ENCODE measurements at places on chromosomes 4 and X.

DNA sequence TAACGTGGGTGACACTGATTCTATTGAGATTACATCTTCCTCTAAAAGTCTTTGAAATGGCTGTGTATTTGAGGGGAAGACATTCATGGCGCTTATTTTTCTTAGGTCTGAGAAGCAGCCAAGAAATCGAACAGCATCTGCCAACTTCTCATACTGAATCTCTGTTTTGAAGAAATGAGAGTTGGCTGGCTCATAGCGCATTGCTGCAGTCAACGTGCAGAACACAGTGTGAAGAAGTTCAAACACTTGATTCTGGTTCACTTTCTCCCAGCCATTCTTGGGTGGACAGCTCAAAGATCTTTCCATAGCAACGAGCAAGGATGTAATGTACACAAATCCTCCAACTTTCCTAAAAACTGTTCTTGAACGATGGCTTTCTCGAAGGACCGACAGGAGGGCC is 156.5 kb downstream of the WDFY3 start:
- DNase-seq, result no peak

- DNase-seq, result no peak
These were observed 300.4 kb downstream of the LDB2 start for GRCh38 chr4:16597845-16598596.

DNA sequence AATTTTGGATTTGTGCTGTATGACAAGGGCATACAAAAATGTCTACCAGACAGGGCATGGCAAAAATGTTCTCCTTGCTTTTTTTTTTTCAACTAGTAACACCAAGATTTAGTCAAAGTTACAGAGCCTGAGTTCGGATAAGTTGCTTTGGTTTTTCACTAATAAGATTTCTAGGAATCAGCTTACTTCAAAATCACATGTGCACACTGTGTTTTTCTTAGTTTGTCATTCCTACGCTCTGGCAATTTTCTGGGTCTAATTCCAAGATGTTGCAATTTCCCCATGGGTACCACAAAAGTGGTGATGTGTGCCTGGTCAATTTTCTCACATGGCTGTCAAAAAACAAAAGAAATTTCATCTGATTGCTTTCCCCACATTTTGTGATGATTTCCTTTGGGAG is 6.3 kb downstream of the C1QTNF7 start:
- DNase-seq, result no peak

- no peak for DNase-seq
These were observed 68.4 kb upstream of the SCOC start for GRCh38 chr4:140305053-140305452.

DNA sequence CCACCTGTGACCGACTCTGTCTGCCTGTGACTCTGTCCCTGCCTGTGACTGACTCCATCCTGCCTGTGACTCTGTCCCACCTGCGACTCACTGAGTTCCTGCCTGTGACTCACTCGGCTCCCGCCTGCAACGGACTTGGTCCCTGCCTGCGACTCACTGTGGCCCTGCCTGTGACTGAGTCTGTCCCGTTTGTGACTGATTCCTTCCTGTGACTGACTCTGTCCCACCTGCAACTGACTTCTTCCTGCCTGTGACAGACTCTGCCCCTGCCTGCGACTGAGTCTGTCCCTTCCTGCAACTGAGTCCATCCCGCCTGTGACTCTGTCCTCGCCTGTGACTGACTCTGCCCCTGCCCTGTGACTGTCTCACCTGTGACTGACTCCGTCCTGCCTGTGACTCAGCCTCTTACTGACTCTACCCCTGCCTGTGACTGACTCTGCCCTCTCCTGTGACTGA is 9.6 kb upstream of the UVSSA start:
- DNase-seq, result no peak

- DNase-seq, result no peak
These were observed 141.4 kb downstream of the GRID2 start for GRCh38 chr4:92445127-92445526.

DNA sequence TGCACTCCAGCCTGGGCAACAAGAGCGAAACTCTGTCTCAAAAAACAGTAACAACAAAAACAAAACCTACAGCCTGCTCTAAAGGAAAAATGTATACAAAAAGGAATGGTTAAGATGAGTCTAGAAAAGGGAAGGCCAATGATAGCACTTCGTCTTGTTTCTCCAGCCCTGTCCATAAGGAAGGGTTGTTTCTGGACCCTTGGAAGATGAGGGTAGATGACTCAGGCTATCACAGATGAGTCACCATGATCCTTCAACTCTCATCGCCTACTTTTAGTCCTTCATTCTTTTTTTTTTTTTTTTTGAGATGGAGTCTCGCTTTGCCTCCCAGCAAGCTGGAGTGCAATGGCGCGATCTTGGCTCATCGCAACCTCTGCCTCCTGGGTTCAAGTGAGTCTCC is 8.8 kb downstream of the PLA2G12A start:
- DNase-seq, result no peak

GRCh38 chr4:104344342-104344980 is 150.2 kb downstream of the CXXC4 start:
- DNase-seq, result no peak

GRCh38 chrX:124594017-124594651 is 247.8 kb downstream of the SH2D1A start:
- no peak for DNase-seq

DNA sequence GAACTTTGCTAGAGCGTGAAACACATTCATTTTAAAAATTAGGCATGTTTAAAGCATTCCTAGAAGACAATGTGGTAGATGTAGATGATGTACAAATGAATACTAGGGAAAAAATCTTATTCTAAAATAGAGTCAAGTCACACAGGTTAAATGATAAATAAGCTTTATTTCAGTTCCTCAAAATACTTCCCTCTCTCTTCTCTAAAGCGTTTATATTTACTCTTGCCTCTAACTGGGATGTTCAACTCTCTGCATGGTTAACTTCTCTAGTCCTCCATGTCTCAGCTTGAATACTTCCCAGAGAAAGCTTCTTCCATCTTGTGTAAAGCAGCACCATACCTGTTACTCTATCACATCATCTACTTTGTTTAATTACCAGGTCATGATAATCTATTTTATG is 30.9 kb upstream of the GLRA3 start:
- no peak for DNase-seq

DNA sequence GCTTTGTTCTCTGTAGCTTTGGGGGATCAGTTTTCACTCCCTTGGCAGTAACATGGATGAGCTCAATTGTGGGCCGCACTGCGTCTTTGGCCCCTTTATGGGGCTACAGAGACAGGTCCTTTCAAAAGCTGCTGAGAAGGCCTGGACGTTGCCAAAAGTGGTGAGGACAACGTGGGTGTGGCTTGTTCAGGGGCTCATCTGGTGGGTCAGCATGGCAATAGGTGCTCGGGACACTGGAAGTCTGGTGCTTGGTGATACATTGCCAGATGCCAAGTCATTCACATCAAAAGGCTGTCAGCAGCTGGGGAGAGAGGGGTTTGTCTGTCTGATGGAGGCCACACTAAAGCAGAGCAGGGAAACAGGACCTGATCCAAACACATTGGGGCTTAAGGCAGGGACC is 149.8 kb upstream of the EOLA2 start:
- no peak for DNase-seq

- DNase-seq, result no peak
These were observed 78.1 kb downstream of the SRPX start for GRCh38 chrX:38142610-38143009.

DNA sequence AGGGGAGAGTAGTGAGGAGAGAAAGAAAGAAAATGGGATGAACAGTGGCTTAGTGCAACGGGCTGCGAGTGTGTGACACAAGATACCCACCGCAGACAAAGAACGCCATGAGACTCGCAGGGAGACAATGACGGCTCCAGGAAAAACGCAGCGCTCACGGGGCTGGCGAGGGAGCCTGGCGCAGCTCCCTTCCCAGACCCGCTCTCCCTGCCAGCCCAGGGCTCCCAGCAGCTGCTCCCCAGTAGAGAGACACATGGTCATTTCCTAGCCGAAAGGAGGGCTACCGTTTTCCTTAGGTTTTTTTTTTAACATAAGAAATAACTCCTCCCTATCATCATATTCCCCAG is 149.5 kb downstream of the MAML3 start:
- no peak for DNase-seq

GRCh38 chr4:113221990-113222389 is 172.5 kb downstream of the ANK2 start:
- DNase-seq, result no peak

- DNase-seq, result no peak
These were observed 424.2 kb downstream of the KLHL4 start for GRCh38 chrX:87941841-87942240.

- DNase-seq, result no peak
These were observed 4.9 kb upstream of the SMARCAD1 start for GRCh38 chr4:94202769-94203168.

- no peak for DNase-seq
These were observed 54.0 kb upstream of the PRDM8 start for GRCh38 chr4:80143307-80143679.

DNA sequence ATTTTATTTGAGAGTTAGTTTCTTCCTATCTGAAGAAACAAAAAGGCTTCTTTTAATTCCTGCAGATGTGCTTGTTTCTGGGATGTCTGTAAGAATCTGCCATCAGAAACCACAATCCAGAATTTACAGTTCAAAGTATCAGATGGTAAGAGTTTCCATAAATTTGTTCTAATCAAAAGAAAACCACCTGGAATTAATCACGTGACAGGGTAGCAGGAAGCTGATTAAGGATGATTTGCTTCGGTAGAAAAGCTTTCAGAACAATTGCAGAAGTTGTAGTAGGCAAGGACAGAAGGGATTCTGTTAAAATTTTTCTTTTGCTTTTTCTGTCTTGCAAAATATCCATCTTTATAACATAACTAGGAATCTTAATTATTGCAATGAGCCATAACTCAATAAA is 1975.1 kb upstream of the AGA start:
- no peak for DNase-seq

- DNase-seq, result no peak
These were observed 2.7 kb upstream of the UGT2B15 start for GRCh38 chr4:68673143-68673542.

DNA sequence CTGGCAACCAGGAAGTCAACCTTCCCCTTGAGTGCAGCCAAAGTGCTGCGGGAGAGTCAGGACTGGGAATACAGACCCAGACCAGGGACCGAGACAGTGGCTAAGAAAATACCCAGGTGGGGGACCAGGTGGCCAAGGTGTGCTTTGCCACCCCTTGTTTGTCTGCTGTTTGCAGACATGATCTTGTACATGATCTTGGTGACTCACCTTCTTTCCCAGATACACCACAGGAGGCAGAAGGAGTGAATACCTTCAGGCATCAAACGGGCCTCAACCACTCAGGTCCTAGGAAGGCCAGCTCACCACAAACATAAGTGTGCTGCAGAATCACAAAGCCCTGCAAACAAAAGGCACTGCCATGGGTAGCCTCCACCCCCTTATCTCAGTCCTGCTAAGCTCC is 62.0 kb downstream of the CNGA2 start:
- DNase-seq, result no peak

DNA sequence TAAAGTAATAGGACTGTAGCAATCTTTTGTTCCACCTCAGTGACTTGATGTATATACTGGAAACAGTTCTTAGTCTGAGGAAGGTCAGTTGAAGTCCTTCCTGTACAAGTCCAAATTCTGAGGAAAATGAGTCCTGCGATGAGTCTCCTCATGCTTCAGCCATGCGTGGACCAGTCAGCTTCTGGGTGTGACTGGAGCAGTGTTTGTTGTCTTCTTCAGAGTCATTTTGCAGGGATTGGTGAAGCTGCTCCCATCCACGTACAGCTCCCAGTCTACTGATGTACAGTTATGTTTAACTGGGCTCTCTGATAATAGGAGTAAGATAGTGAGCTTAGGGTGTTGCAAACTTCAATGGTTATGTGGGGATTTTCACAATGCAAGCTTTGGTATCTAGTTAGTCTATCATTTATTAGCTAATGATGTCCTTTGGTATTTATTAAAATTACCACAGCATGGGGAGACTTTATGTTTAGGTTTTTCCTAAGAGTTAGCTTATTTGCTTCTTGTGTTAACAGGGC is 3.4 kb downstream of the UGT2B17 start:
- DNase-seq, result no peak

DNA sequence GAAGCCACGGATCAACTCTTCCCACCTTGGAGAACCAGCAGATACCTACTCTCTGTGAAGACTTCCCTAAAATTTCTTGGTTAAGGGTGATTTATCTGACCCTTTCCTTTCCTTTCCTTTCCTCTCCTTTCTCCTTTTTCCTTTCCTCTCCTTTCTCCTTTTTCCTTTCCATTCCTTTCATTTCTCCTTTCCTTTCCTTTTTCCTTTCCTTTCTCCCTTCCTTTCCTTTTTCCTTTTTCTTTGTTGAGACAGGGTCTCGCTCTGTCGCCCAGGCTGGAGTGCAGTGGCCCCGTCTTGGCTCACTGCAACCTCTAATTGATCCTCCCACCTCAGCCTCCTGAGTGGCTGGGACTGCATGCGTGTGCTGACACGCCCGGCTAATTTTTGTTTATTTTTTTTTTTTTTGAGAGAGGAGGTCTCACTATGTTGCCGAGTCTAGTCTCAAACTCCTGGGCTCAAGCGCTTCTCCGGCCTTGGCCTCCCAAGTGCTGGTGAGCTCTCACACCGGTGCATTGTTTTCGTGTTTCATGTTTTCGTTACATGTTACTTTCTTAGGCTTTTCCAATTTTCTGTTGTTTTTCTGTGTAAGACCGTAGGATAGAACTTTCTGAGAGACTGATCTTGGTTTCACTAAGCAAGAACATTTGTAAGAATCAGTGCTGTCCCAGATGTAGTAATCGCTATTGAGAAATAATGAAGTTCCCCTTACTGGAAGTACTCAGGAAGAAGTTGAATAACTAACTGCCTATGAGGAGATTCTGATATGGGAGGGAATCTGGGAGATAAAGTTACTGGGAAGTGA is 2.0 kb downstream of the TMEM165 start:
- DNase-seq, result peak; percentile 56

DNA sequence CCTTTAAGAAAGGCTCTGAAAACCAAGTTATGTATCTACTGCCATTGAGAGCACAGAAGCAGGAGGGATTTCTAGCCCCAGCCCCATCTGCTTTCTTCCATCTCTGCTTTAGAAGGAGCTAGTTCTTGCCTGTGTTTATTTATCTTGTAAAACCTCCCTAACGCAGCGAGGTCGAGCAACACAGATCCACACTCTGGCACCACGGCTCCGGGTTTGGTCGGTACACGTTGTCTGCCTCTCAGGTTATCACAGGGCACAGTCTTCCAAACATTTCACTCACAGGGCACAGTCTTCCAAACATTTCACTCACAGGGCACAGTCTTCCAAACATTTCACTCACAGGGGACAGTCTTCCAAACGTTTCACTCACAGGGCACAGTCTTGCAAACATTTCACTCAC is 69.7 kb upstream of the TLR3 start:
- no peak for DNase-seq

DNA sequence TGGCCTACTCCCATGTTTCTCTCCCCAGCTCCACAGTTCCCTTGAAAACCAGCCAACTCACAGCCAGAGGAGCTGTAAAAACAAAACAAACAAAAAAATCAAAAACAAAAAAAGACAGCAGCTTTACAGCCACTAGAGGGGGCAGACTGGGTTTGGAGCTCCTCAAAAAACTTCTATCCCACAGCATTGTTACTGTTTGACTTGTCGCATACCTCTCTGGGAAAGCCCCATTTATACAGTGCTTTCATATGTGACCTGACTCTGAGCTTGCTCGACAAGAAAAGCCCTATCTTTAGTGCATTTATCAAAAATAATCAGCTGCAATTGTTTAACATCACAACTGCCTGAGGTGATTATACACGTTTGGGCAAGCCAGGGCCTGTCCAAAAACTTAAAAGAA is 21.6 kb downstream of the TSPAN6 start:
- no peak for DNase-seq
